ENCODE measurements at places on chromosomes 4 and X. TPM values are rescaled to one million over a fixed set of nuclear protein-coding genes. Genes with fewer than 3 reads are reported as not detected.

The HERC5 gene
- 0.88 TPM for total RNA-seq

The PROM1 gene
- total RNA-seq: not detected

The TKTL2 gene
- not detected for total RNA-seq

The MPC1L gene
- total RNA-seq: not detected

The AMTN gene
- total RNA-seq: not detected

The TCP11X2 gene
- not detected for total RNA-seq

The F8 gene
- total RNA-seq: 10.9 TPM

The SHROOM4 gene
- total RNA-seq: 1.8 TPM

The COX7B gene
- 152 TPM for total RNA-seq

The IBSP gene
- total RNA-seq: 15.6 TPM

The TLR6 gene
- 7.4 TPM for total RNA-seq

The BEX2 gene
- 4.3 TPM for total RNA-seq

The PCDH19 gene
- 0.59 TPM for total RNA-seq

The PPP2R3B gene
- 13.4 TPM for total RNA-seq

The SLC10A6 gene
- not detected for total RNA-seq

The RPGR gene
- 8.0 TPM for total RNA-seq

The ERAS gene
- total RNA-seq: not detected

The VSIG4 gene
- 0.72 TPM for total RNA-seq

The TCEAL3 gene
- 13.0 TPM for total RNA-seq
